ENCODE measurements at places on chromosomes 12 and 14. TPM values are rescaled to one million over a fixed set of nuclear protein-coding genes. Genes with fewer than 3 reads are reported as not detected.

- DNase-seq: peak; percentile 62
Observed at GRCh38 chr12:89135976-89136634, 216.2 kb downstream of the DUSP6 start.

DNA sequence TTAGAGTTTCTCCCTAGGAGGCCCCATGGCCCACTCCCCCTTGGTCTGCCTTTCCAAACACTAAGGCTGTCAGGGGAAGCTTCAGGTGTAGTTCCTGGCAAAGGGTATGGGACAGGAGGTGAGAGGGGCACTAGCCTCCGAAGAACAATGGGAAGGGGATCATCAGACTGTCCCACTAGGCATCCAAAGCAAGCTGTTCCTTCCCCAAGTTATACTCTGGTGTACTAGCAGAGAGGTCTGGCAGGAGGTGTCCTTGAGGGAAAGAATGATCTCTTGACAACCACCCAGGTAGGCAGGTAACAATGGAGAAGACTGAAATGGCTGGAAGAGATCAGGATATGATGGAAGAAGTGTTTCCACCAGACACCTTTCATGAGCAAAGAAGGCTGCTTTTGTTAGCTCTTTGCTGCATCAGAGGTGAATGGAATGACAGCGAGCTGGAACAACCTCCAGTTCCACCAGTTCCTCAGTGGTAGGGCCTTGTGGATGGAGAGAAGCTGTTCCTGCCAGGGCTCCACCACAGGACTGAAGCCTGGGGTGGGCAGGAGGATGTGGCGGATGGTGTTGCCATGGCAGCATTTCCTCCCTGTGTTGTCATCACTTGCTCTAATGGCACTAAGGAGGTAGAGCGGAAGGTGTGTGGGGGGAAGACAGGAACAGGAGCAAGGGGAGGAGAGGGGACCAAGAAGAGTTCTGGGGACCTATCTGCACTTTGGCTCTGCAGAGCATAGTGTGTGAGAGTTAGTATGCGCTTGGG lies 2.3 kb upstream of the AGAP2 start:
- DNase-seq: peak; percentile 58

- DNase-seq: no peak
Observed at GRCh38 chr12:41465526-41465925, 277.4 kb downstream of the PDZRN4 start.

- peak; percentile 47 for DNase-seq
Observed at GRCh38 chr12:98745578-98746391, 100.7 kb downstream of the APAF1 start.

DNA sequence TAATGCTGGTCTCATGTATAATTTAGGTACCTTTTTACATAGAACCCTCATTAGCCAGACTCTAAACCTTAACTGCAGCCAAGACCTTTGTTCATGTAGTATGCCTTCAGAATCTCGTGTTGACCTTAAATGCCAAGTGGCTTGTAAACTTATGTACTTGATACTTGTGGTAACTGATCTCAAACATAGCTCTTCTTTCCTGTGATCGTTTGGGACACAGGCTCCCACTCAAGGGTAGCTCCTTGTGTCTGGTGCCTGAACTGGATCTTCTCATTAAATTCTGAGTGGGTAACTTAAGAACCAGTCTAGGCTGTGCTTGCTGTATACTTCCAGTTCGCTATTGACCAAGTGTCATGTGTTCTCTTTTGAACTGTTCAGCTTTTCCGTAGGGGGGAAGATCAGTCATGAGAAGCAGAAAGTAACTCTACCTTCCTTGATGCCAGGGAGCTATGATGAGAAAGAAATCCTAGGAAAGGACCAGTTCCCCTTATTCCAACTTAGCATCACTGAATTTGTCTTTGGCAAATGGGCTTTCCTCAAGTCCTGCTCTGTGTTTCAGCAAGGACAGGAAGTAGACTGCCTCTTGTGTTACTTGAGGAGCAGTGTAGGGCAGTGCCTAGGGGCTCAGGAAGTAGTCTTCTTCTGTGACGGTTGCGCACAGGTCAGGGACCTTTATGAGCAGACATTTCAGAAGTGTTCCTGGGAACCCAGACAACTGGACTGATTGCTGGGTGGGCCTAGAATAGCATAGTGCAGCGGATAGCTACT lies 2.5 kb downstream of the LGALS3 start:
- DNase-seq: peak; percentile 54

DNA sequence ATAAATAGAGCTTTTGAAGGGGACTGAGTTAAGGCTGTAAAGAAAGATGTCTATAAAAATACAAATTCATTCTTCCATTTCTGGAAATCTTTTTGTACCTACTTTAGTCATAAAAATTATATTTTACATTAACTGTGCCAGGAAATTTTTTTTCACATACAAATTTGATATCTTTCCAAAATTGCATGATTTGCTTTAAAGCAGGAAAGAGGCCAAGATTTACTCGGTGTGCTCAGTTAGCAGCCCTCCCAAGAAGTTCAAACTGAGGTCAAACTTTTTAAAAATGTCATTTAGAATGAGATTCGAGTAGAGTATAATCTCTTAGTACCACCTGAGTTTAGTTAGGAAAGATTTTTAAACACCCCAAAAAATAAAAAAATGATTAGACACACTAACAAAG lies 173.2 kb upstream of the GRIP1 start:
- DNase-seq: no peak

- no peak for DNase-seq
Observed at GRCh38 chr12:130286741-130287440, 50.8 kb upstream of the PIWIL1 start.

DNA sequence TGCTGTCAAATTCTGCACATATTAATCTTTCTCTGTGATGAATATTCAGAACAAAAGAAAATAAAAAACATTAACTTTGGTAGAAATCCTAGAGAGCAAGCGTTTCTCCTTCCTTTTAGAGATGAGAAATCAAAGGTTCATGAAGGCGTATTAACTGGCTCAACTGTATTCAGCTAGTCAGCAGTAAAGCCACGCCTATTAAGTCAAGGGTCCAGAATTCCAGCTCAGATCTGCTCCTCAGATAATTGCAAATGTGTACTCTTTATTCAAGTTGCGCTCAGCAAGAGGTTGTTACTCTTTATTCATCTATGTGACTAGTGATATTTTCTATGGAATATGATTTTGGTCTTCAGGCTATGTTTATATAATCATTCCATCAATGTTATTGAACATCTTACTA lies 13.1 kb upstream of the POC1B start:
- DNase-seq: no peak

The CPNE6 gene
- not detected for total RNA-seq

The FOXG1 gene
- total RNA-seq: not detected

DNA sequence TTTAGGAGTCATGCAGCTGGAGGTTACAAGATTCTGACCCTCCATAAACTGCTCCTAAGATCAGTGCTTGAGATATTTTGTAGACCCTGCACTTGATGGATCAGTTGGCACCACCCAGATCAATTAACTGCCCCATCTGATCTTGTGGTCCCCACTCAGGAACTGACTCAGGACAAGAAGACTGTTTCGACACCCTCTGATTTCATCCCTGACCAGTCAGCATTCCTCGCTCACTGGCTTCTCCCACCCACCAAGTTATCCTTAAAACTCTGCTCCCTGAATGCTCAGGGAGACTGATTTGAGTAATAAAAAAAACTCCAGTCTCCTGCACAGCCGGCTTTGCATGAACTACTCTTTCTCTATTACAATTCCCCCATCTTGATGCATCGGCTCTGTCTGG lies 360.2 kb downstream of the GALC start:
- DNase-seq: no peak

DNA sequence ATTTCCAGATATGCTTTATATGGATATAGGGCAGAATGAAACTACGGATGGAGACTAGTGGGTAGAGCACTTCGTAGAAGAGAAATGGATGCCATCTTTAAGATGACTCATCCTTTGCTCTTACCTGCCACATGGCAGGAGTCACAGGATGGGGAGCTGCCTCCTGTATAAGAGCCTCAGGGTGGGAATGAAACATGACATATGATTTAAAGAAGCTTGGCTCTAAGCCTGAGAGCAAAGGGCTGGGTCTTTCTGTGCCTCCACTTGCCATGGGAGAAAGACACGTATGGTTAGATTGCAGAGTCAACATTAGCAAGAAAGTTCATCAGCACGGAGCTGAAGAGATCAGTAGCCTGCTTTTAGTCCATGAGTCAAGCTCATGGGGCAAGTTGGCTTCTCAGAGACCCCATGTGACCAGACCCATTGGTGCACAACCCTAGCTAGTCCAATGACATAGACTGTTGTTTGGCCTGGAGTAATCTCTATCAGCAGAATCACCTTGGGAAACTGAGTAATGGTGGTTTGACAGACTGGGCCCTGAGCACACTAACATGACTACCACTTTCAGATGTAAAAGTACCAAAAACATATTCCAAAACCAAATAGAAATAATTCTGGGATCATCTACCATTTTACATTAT lies 38.1 kb upstream of the IL22 start:
- DNase-seq: no peak

- DNase-seq: peak; percentile 93
Observed at GRCh38 chr12:12992418-12993130, 7.5 kb downstream of the HEBP1 start.

GRCh38 chr12:34398706-34399630 lies 376.7 kb downstream of the ALG10 start:
- no peak for DNase-seq

GRCh38 chr12:92927055-92927435 lies 2.0 kb downstream of the EEA1 start:
- peak; percentile 69 for DNase-seq

The PLCZ1 gene
- not detected for total RNA-seq

GRCh38 chr12:94277426-94278000 lies 129.1 kb downstream of the PLXNC1 start:
- DNase-seq: no peak

The TAS2R20 gene
- total RNA-seq: 1.1 TPM

- peak; percentile 82 for DNase-seq
Observed at GRCh38 chr12:62813031-62813829, 121.7 kb downstream of the PPM1H start.

DNA sequence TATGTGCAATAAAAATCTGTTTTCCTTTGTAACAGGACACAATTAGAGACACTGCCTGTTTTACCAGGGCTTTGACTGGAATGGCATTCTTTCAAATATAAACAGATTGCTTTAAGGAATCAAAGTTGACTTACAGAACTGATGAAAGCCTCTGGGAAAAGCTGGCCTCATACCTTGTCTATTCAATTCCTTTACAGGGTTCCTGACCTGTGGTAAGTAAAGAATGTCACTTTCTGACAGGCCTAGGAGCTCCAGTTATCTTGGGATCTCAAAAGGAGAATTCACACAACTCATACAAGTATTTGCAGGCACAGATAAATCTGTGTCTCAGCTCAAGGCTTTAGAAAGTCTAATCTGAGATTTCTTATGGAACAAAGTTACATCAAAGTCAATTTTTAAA lies 88.4 kb downstream of the BCAT1 start:
- no peak for DNase-seq

DNA sequence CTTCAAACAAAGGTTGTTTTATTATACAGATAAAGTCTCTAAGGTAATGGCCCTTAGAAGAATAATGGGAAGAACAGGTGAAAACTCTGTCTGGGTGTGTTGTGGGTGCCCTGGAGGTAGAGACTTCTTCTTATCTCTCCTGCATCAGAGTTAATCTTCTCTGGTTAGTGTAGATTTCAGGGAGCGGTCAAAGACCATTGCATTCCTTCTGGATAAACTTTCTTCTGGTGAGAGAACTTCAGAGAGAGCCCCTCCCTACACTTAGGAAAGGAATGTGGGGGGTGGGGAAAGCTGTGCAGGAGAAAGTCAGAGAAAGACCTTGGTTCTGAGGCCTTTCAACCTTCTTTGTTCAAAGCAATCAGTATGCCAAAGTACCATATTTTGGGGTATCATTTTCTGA lies 658.5 kb downstream of the DIO2 start:
- DNase-seq: no peak

DNA sequence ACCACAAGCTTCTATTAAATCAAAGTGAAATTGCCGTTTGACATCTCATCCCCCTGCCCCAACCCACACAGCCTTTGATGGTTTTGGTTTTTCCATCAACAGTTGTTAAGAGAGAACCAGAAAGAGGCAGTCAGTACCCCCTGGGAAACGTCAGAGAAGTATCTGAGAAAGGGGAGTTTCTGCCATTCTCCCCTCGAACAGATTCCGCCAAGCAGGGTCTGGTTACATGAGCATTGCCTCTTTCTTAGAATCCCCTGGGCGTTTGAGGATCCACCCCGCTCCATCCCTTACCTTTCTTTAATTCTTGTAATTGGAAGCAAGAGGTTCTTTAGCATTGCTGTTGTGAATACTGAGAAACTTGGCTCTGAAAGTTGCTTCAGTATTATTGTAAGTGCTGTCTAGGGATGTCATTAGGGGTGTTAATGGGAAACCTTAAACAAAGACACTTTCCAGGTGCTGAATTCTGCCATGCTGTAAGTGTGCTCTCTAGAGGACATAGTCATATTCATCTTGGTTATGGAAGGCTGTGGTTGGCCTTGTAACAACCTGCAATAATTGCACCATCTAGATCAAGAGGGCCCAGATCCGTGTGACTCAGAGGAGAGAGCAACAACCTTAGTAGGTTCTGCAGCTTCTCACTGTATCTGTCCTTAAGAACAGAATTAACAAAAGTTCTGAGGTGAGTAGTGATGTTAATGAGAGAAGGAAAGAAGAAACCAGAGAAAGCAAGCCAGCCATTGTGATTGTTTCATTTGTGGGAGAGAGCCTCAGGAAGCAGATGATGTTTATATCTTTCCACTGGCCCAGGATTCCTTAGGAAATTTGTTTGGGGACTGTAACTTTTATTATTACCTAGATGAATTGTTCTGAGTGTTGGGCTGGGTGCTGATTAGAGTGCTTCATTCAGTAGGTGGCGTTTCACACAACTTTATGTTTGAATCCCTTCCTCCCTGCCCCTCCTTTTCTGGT lies 9.0 kb downstream of the TMBIM6 start:
- peak; percentile 32 for DNase-seq

- no peak for DNase-seq
Observed at GRCh38 chr12:128542844-128543243, 275.9 kb downstream of the TMEM132C start.

The ENDOU gene
- total RNA-seq: under 0.01 TPM

The DIO2 gene
- not detected for total RNA-seq

The CMKLR1 gene
- total RNA-seq: under 0.01 TPM

- no peak for DNase-seq
Observed at GRCh38 chr14:46717211-46717610, 65.6 kb upstream of the RPL10L start.
